ENCODE measurements at places on chromosomes 7 and 10.

GRCh38 chr7:36605261-36606051, 118.8 kb downstream of the AOAH start:
- DNase-seq, result no peak

GRCh38 chr7:44117801-44118429, 5.4 kb downstream of the POLD2 start:
- DNase-seq, result no peak

DNA sequence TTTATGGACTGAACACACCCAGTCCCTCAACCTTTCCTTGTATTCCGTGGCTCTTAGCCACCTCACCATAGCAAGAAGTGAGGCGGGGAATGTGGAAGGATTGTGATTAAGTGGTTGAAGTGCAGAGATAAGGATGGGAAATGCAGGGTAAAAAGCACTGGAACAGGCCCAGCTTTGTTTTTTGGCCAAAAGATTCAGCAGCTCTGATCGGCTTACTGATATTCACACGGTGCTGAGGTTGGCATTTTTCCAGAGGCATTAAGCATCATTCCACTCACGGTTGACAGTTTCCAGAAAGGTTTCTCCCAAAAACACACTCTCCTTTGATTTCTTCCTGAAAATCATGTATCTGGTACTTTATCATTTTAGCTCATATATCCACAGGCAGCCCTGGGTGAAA, 544.2 kb downstream of the CNTNAP2 start:
- DNase-seq, result no peak

- DNase-seq, result no peak
Measured at GRCh38 chr7:24521917-24522623, 51.2 kb upstream of the PALS2 start.

DNA sequence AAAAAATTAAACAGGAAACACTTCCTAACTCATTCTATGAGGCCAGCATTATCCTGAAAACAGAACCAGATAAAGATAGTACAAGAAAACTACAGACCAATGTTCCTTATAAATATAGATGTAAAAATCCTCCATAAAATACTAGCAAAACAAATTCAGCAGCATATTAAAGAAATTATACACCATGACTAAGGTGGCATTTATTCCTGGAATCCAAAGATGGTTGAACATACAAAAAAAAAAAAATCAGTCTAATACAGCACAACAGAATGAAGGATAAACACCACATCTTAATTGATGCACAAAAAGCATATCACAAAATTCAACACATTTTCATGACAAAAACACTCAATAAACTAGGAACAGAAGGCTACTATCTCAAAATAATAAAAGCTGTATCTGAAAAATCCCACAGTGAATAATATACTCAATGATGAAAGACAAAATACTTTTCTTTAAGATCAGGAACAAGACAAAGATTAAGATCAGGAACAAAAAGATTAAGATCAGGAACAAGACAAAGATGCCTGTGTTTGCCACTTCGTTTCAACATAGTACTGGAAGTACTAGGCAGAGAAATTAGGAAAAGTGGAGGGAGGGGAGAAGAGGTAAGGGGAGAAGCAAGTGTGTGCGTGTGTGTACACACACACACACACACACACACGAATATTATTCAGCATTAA, 95.6 kb downstream of the SNX13 start:
- no peak for DNase-seq

- no peak for DNase-seq
Measured at GRCh38 chr10:11810313-11810766, 12.8 kb upstream of the PROSER2 start.

- DNase-seq, result peak; percentile 92
Measured at GRCh38 chr7:144127714-144128334, 4.8 kb downstream of the OR2A14 start.

GRCh38 chr10:75066271-75066670, 45.2 kb upstream of the SAMD8 start:
- DNase-seq, result no peak

GRCh38 chr7:21653623-21654022, 110.8 kb downstream of the DNAH11 start:
- no peak for DNase-seq

DNA sequence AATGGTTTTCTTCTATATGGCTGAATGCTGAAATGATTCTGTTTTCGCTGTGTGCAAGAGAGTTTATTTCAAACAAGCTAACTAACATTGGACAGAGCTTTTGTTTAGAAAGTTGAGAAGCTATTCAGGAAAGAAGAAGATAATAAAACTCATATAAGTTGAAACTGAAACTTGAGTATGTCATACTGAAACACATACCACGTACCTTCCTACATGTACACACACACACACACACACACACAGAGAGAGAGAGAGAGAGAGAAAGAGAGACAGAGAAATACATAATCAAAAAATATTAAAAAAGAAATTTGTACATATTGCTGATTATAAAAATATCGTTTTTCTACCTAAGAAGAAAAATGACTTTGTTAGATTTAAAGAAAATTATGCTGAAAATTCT, 561.9 kb upstream of the KCND2 start:
- DNase-seq, result no peak

DNA sequence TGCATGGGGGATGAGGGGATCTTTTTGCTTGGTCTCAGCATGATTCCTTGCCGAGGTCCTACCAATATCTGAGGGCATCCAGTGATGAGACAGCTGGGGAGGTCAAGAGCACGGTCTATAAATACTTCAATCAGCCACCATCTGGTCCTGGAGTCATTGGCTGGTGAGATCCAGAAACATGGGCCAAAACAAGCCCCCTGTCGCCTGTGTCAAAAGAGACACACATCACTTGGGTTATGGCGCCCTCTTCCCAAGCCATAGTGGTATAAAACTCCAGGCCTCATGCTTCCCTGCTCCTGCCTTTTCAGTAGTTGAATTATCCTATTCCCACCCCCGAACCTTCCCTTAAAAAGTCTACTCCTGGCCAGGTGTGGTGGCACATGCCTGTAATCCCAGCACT, 60.9 kb downstream of the SLC35B4 start:
- no peak for DNase-seq

GRCh38 chr7:82616059-82616728, 172.6 kb upstream of the CACNA2D1 start:
- DNase-seq, result no peak

DNA sequence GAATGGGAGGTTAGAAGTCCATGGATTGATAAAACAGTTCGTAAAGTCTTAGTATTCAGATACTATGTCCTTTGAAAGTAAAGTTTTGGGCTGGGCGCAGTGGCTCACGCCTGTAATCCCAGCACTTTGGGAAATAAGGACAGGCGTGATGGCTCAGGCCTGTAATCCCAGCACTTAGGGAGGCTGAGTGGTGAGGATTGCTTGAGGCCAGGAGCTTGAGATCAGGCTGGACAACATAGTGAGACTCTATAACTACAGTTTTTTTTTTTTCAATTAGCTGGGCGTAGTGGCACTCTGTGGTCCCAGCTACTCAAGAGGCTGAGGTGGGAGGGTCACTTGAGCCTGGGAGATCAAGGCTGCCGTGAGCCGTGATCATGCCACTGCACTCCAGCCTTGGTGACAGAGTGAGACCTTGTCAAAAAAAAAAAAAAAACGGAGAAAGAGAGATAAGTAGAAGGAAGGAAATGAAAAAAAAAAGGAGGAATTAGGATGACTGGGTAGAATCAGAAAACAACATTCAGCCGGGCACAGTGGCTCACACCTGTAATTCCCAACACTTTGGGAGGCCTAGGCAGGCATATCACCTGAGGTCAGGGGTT, 25.7 kb upstream of the AGFG2 start:
- DNase-seq, result no peak

GRCh38 chr7:2493205-2494164, 17.3 kb upstream of the GRIFIN start:
- DNase-seq, result no peak

GRCh38 chr7:111261496-111261895, 170.6 kb downstream of the LRRN3 start:
- no peak for DNase-seq

DNA sequence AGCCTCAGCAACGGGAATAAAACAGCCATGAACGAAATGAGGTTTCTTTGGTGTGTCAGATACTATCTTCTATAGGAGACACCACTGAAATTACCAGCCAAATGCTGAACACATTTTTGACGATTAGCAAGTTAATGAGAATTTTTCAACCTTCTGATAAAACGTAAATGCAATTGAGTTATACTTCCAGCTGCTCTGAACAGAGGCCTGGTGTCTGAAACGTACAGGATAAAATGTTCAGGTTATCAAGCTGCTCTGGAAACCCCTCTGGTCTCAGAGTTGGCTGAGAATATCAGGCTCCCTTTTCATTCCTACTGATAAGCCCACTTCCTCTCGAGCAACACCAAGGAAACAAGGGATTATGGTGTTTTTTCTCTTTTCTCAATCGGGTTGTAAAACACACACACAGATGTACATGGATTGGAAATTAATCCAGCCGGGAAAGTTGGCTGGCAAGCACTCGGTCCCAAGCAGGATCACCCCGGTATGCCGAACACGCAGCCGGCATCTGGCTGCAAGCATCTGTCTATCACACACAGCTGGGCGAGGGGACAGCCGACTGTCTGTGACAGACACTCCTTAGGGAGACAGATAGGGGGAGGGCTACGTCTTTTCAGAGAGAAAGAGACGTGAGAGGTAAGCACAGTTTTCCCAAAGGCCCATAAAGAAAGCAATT, 171.8 kb downstream of the PRKAG2 start:
- no peak for DNase-seq

DNA sequence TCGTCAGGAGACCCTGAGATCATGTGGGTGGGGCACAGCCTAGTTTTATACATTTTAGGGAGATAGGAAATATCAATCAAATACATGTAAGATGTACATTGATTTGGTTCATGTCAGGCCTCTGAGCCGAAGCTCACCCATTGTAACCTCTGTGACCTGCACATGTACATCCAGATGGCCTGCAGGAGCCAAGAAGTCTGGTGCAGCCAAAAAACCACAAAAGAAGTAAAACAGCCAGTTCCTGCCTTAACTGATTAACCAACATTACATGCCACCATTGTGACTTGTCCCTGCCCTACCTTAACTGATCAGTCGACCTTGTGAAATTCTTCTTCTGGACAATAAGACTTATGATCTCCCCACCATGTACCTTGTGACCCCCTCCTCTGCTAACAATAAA, 16.0 kb upstream of the LRRC61 start:
- no peak for DNase-seq

GRCh38 chr7:36079446-36080025, 73.5 kb upstream of the EEPD1 start:
- no peak for DNase-seq

Data from stimulated activated CD4-positive, alpha-beta T cell treated with anti-CD3 and anti-CD28 coated beads, Interleukin-1b, Interleukin-23, amount 100 ng/mL, for 24 hours (primary cell).